ENCODE measurements at places on chromosomes 11 and 22.

- DNase-seq: no peak
Measured at GRCh38 chr11:92827132-92827531, 142.3 kb upstream of the MTNR1B start.

- no peak for DNase-seq
Measured at GRCh38 chr11:78635814-78636506, 61.3 kb upstream of the NARS2 start.

DNA sequence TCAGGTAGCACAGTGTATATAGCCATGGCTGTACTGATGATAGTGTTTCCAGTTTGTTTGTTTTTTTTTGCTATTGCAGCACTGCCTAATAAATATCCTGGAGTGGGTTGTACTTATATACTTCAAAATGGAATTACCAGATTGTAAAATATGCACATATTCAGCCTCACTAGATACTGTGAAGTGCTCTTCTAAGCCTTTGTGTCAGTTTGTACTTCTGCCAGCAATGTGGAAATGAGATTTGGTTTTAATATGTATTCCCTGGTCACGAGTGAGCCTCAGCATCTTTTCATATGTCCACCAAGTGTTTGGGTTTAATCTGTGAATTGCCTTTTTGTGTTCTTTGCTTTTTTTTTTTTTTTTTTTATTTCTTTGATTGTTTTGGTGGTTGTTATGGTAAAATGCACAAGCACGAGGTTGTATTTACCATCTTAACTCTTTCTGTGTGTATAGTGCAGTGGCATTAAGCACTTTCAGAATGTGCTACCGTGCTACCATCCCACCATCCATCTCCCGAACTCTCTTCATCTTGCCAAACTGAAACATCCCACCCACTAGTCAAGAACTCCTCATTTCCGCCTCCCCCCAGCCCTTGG lies 34.9 kb downstream of the ST3GAL4 start:
- no peak for DNase-seq

GRCh38 chr11:73464347-73464746 lies 88.1 kb downstream of the RELT start:
- no peak for DNase-seq

DNA sequence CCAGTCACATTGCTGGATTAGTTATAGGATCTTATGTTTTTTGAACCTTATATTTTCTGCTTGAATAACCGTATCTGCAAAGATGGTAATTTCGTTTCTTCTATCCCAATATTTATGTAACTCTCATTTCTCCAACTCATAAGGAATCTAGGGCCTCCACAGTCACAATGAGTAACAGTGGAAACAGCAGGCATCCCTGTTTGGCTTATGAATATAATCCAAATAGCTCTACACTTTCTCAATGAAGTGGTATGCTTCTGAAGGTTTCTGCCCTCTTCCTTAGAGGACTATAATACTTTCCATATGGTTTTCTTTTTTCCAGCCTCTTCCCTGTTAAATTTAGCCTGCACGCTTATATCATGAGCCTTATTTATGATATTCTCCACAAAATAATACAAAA lies 16.5 kb downstream of the ATP6V1E1 start:
- no peak for DNase-seq

GRCh38 chr11:111635706-111636045 lies 33.4 kb downstream of the SIK2 start:
- DNase-seq: no peak

- DNase-seq: no peak
Measured at GRCh38 chr11:35313760-35314153, 105.6 kb downstream of the SLC1A2 start.

- no peak for DNase-seq
Measured at GRCh38 chr11:35064114-35064800, 74.7 kb upstream of the CD44 start.

- DNase-seq: no peak
Measured at GRCh38 chr22:45521178-45521577, 18.5 kb downstream of the FBLN1 start.
